ENCODE measurements at places on chromosomes 6 and 20.
A peak's percentile ranks its signal among the peaks of the same experiment; 100 is the strongest.

DNA sequence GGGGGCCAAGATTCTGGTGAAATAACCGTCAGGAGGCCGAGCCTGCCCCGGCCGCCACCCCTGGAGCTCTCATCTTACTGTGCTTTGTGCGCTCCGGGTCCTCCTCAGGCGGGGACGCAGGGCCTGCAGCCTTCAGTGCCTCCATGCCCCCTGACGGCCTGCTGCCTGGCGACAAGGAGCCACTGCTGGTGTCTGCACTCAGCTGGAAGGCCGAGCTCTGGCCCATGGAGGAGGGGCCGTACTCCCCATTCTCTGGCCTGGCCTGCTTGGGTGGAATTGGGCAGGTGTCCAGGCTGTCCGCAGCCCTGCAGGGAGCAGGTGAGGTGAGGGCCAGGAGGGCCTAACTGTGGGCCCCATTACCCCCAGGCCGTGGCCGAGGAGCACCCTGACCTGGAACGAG, 5.3 kb downstream of the ZNF512B start:
- no peak for DNase-seq

DNA sequence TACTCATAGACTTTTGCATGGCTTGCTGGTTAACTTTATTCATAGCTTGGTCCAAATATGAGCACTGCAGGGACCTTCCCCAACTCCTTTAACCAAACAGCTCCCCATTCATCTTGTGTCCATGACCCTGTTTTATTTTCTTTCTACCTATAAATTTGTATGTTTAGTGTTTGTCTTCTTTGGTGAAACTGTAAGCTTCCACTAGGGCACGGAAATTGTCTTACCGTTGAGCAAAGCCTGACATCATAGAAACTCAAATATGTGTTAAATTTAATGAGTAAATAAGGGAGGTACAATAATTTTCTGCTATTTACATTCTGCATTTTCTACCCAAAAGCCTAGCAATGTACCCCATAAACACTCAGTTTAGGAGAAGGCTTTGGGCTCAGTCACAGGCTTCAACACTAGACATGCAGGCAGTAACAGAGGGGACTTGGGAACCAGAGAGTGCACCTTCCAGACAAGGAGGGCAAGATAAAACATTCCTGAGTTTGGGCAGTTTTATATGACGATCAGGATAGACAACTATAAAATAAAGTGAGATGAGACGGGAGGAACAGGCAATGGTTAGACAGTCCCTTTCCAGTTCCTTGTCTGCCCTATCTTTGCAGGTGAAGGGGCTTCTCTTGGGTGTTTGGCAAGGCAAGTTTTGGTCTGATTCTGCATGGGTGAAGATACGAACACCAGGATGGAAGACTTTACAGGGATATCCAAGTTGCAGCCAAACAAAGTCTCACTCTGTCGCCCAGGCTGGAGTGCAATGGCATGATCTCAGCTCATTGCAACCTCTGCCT, 46.2 kb upstream of the ZNF217 start:
- no peak for DNase-seq

DNA sequence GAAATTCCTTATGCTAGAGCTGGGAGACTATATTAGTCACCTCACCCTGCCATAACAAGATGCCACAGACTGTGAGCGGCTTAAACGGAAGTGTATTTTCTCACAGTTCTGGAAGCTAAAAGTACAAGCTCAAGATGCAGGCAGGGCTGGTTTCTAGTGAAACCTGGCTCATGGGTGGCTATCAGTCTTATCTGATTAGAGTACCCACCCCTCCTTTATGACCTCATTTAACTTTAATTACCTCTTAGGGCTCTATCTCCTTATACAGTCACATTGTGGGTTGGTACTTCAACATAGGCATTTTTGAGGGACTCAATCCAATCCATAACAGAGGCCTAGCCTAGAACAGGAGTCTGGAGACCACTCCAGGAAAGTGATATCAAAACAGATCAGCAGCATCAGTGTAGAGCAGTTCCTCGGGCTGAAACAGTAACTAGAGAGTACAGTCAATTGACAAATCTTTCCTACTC, 2.3 kb upstream of the SNRNP48 start:
- no peak for DNase-seq

GRCh38 chr6:29502597-29502996, 14.8 kb upstream of the MAS1L start:
- DNase-seq = no peak

- DNase-seq = no peak
Observed at GRCh38 chr6:29705389-29706231, 17.6 kb upstream of the HLA-F start.

GRCh38 chr20:25089662-25090061, 7.7 kb upstream of the VSX1 start:
- DNase-seq = no peak

DNA sequence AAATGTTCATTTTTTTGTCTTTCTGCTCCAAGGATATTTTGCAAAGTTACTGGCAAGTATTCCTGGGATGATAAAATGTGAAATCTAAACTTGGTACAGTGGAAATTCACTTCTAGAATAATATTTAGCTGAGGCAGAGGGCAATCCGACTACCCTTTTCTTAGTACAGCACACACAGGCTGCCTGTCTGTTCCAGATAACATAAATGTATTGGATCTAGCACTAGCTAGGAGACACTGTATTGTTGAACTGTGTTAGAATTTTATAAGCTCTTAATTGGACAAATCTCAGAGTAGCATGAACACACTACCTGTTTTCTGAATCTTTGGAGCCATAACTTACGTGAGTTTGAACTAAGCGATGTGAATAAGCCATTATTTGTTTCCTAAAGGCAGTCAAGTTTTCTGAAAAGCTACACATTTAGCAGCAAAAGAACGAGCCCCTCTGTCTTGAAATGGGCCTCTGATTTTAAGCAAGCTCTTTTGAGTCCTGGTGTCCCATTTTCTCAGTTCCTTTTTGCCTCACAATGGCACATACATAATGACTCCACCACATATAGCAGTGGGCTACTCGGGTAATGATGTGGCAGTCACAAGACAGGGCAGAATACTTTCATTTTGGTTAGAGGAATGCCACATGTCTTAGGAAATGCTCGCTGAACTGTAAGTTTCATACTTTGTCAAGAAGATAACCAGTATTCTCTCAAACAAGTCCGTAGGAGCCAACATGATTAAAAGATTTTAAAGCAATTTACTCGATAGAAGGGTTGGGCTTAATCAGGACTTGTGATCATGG, 116.5 kb upstream of the ESR1 start:
- DNase-seq = no peak

- DNase-seq = no peak
Observed at GRCh38 chr6:110664933-110665332, 150.3 kb downstream of the CDK19 start.

- DNase-seq = no peak
Observed at GRCh38 chr20:2558581-2559278, 22.4 kb downstream of the TMC2 start.

GRCh38 chr6:41723530-41724227, 11.7 kb downstream of the TFEB start:
- no peak for DNase-seq

- no peak for DNase-seq
Observed at GRCh38 chr20:23513164-23513563, 22.2 kb downstream of the CST8 start.

DNA sequence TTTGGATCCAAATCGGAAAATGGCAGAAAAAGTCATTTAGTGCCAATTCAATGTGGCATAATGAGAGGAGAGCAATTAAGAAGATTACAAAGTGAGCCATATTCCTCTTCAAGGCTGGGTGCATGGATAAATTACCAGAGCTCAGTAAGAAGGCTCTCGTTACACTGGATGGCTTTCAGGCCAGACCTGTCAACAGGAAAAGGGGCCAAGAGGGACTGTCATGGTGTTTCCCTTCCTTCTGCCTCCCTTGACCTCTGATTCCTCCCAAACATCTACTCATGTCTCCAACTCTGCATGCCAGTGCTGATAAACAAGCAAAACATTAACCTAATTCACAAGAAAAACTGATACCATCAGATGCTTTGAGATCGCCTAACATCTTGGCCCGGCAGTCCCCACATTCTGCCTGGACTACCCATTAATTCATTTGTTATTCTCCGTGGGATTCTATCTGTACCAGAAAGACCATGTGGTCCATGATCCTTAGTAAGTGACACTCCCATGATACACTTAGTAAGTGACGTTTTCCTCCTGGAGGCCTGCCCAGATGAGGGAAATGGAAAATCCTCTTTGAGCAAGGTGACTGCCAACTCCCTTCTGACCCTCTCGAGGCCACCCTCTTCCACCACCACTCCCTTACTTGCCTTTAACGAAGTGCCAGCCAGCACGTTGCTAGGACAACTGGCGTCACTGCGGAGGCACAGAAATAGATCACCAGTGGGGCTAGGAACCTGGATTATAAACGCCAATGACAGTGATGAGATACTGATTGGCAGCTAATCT, 239.2 kb downstream of the GMPR start:
- no peak for DNase-seq

GRCh38 chr6:21438237-21438985, 155.1 kb upstream of the SOX4 start:
- peak; percentile 55 for DNase-seq

- DNase-seq = no peak
Observed at GRCh38 chr6:160067564-160067963, 54.1 kb upstream of the SLC22A1 start.

GRCh38 chr6:156421933-156422332, 355.2 kb upstream of the ARID1B start:
- no peak for DNase-seq

DNA sequence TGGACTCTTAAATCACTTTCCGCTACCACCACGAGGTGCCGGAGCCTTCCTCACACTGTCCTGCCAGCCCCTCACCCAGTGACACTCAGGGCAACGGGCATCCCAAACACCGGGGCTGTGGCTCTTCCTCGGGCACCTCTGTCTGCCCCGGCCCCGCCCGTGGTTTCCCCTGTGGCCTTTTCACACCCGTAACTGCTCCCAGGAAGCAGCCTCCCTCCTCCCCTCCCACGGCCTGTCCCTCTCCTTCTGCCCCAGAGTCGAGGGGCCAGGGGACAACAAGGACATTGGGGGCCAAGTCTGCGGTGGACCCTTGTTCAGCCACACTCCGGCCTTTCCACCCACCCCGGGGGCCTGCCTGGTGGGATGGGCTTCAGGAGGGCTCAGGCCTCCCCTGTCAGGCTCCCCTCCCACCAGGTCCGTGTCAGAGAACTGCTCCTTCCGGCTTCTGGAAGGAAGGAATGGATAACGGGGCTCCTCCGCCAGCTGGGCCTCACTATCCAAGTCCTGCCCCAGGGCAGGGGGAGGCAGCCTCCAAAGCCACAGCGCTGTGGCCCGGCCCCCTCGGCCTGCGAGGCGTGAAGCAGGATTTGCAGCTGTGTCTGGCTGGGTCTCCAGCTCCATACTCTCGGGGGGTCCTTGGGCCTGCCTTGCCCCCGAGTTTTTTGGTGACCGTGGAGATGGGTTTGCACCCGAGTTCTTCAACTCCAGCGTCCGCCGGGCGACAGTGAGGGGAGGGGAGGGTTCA, 54.7 kb upstream of the CHRNA4 start:
- no peak for DNase-seq

DNA sequence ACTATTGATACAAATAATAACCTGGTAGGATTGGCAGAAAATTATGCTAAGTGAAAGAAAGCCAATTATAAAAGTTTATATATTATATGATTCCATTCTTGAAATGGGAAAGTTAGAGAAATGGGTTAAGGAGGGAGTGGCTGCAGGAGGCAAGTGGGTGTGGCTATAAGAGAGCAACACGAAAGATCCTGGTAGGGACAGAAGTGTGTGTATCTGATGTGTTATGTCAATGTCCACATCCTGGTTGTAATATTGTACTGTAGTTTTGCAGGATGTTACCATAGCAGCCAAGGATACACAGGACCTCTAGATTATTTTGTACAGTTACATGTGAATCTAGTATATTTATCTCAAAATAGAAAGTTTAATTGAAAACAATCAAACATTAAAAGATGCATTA, 46.8 kb downstream of the SNX5 start:
- no peak for DNase-seq

DNA sequence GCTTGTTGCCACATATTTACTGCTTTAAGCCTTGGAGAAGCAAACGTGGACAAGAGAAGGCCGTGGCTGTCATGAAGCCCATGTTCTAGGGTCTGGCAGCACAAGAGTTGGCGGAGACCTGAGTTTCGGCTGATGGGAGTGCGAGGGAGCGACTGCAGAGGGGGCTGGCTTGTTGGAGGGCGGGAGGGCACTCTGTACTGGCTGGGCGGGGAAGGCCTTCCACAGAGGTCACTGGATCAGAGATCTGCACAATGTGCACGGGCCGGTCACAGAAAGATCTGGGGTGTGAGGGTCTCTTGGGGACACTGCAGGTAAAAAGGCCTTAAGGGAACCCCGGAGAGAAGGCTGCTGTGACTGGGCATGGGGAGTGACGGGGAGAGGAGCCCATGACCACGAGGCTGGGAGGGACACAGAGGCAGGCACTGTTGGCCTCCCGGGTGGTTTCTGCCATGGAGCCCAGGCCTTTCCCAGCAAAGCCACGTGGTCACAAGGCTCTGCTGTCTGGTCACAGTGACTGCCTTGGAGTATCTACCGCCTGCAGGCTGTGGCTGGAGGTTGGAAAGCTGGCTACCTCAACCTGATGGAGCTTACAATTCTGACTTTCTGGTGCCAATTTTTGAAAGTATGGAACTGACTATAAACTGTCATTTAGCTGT, 23.8 kb downstream of the FOXC1 start:
- no peak for DNase-seq
